ENCODE measurements at places on chromosomes 4 and X. TPM values are rescaled to one million over a fixed set of nuclear protein-coding genes. Genes with fewer than 3 reads are reported as not detected.

GRCh38 chrX:1500701-1501624 lies 36.0 kb downstream of the P2RY8 start:
- DNase-seq, result no peak

Gene NLGN3
- total RNA-seq, result 0.41 TPM

GRCh38 chrX:150768132-150768485 lies 74.9 kb downstream of the MTMR1 start:
- no peak for DNase-seq

DNA sequence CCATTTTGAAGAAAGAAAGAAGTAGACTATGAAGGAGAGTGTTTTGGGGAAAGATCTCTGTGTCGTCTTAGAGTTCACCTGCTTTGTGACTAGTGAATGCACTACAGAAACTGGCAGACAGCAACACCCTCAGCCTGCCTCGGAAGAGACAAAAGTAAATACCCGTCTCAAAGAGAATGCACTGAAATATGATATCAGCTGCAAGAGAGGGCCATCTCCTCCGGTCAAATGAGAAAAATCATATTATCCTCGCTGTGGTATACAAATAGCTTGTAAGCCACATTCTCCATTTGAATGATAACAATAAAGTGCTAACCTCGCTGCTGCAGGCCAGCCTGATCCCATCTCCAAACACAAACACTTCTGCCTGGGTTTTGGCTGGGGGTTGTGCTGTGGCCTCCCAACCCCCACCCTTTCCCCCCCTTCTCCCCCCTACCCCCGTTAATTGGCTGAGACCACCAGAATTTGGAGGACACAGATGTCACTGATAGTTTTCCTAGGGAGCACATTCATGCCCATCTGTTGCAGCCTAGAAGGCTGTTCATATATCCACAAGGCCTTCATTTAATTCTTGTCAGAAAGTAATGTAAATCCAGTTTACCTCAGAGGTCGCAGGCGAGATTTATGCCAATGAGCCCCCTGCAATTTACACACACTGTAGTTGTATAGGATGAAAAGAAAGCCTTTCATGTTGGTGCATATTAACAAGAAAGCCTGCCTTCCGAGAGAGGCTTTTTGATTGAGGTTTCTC lies 46.3 kb downstream of the ALPK1 start:
- DNase-seq, result no peak

DNA sequence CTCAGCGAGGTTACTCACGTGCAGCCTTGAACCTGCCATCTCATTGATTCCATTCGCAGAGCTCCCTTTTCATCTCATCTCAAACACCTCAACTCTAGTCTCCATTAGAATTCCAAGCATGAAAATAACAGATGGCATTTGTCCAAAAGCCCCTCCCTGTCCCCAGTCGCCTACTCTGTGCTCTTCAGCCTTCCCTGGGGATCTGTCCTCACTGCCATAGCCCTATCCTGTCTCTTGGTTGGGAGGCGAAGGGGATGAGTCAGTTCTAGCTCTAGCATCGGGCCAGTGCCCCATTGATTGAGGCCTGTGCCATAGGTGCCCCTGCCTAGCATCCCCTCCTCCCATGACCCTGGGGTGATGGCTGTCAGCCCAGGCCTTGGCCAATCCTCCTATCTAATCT lies 134.0 kb upstream of the PJA1 start:
- DNase-seq, result no peak

DNA sequence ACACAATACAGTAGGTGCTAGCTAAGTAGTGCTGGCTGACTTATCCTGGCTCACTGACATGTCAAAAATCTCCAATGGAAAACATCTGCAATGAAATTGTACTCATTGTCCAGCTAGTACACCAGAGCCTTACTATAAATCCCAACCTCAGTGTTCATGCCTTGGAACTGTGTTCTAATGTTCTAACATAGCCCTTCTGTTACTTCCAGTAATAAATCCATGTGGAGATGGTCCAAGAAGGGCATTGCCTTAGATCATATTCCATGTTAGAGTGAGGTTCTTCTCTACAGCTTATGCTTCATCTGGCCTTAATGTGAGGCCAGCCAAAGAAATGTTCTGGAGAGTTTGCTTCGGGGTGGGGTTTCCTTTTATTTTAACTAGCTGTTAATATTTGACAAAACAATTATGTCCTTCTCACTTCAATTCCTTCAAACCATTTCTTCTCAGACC lies 25.1 kb downstream of the ENOX2 start:
- DNase-seq, result no peak

GRCh38 chr4:30904215-30904555 lies 184.0 kb downstream of the PCDH7 start:
- no peak for DNase-seq

Gene TKTL2
- not detected for total RNA-seq

DNA sequence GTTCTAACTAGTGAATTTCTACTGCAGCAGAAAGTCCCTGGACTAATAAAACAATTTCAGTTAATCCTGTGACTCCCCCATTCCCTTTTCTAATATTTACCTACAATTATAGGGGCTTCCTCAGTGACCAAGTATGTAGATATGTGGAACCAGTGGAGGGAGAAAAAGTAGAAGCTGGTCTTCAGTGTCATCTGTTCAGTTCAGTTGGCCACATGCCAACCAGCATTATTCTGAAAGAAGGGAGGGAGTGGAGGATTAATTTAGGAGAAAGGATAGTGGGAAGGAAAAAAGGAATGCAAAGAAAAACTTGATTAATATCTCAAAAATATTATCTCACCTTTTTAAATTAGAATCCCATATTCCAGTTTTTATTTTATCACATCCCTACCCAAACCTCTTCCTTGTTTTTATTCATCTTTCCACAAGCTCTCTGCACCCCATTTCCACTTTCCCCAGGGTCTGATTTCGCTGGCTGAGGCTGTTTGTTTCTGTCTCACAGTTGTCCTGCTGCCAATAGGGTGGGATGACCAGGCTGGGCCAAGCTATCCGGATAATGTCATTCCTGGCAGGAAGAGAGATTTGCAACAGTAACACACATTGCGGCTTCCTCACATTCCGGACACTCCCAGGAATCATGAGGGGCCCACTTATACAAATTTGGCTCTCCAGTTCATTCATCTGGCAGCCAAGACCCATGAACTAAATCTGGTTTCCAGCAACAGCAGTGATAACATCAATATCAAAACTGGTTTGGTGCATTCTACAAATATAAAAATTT lies 24.6 kb upstream of the ANTXR2 start:
- peak; percentile 56 for DNase-seq

Gene CT45A3
- total RNA-seq, result not detected

Gene F11
- total RNA-seq, result 0.30 TPM
